Testis (tissue), 5 donors: ENCODE measurements at places on chromosomes 5 and 9. TPM values are rescaled to one million over a fixed set of nuclear protein-coding genes. Genes with fewer than 3 reads are reported as not detected.

Gene IER5L
- total RNA-seq = 25.4 TPM

Gene PRRT1B
- 0.47 TPM for total RNA-seq

Gene PFDN1
- total RNA-seq = 156 TPM

DNA sequence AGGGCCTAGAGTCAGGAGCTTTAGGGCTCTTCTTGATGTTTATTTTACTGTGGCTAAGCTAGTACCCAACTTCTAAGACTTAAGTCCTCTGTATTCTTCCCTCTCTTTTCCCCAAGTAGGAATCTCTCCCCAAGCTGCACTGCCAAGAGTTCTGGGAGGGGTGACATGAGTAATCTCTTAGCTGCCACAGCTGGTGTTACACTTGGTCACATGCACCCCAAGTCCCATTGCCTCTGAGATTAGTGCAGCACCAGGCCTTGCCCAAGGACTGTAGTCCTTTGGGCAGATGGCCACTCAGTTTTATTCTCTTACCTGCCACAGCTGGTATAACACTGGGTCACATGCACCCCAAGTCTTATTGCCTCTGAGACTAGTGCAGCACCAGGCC is 114.7 kb upstream of the RIOK2 start:
- no peak for DNase-seq

- DNase-seq = no peak
Measured at GRCh38 chr5:176342766-176343458, 18.7 kb downstream of the KIAA1191 start.

DNA sequence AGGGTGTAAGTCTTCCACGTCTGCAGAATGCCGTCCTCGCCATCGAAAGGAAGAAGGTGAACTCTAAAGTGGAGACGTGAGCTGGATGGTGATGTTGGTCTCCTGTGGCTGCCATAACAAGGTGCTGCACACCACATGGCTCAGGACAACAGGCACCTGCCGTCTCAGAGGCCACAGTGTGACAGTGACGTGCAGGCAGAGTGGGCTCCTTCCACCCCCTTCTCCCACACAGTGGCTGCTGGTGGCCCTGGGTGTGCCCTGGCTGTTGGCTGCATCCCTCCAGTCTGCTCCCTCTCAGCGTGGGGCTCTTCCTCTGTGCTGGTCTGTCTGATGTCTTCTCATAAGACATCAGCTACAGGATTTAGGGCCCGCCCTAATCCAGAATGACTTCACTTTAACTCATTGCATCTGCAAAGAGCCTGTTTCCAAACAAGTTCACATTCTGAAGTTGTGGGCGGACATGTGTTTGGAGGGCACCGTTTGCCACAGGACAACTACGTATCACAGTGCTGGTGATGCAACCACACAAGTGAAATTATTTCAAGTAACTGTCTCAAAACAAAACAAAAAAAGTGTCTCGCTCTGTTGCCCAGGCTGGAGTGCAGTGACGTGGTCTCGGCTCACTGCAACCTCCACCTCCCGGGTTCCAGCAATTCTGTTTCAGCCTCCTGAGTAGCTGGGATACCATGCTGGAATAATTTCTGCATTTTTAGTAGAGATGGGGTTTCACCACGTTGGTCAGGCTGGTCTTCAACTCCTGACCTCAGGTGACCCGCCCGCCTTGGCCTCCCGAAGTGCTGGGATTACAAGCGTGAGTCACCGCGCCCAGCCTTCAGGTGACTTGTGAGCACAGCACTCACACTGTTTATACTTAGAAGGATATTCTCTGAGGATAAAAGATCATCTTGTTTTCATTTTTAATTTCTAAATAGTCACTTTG is 31.2 kb upstream of the CLPTM1L start:
- DNase-seq = no peak

- DNase-seq = no peak
Measured at GRCh38 chr5:146836226-146836842, 42.2 kb downstream of the PPP2R2B start.

- peak; percentile 60 for DNase-seq
Measured at GRCh38 chr5:90709323-90710155, 150.9 kb downstream of the ADGRV1 start.

GRCh38 chr9:86734771-86735170 is 212.5 kb downstream of the GAS1 start:
- no peak for DNase-seq

GRCh38 chr5:50768634-50769033 is 102.2 kb downstream of the PARP8 start:
- DNase-seq = no peak
